ENCODE measurements at places on chromosomes 16 and 17.
A peak's percentile ranks its signal among the peaks of the same experiment; 100 is the strongest.

- DNase-seq: no peak
These were observed 63.3 kb downstream of the NOG start for GRCh38 chr17:56656701-56657327.

DNA sequence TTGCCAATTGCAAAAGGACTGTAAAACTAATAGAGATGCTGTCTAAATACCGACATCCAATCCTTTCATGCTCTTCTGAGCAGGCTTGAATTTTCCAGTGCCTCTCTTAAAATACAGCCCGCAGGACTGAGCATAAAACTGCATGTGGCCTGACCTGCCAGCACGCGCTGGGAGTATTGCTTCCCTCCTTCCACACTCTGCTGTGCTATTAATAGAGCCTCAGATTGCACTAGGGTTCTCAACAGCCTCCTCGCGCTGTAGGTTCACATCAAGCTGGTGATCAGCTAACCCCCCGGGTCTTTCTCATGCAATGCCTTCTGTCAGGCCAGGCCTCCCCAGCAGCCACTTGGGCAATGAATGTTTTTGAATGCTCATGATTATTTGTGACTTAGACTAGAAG is 14.2 kb upstream of the MSI2 start:
- peak; percentile 41 for DNase-seq

GRCh38 chr16:75497558-75497957 is 2.3 kb upstream of the CHST6 start:
- DNase-seq: no peak

- DNase-seq: no peak
These were observed 1483.7 kb upstream of the GOT2 start for GRCh38 chr16:60217787-60218186.

DNA sequence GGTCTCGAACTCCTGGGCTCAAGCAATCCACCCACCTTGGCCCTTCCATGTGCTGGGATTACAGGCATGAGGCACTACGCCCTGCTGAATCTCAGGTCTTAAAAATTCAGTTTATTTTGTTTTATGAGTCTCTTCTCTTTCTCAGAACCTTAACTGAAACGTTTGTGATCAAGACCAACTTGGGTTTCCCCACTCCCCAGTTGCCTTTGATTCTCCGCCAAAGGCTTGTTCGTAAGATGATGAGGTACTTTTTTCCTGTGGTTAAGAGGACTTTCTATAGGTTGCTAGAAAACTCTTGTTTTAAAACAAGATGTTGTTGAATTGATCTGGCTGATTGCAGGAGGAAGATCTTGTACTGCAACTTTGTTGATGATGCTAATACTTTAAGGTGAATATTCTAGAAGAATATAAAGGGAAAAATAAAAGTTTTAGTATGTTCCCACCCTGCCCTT is 11.7 kb downstream of the ABCC1 start:
- no peak for DNase-seq

- no peak for DNase-seq
These were observed 589 bp downstream of the XYLT2 start for GRCh38 chr17:50346313-50347116.

DNA sequence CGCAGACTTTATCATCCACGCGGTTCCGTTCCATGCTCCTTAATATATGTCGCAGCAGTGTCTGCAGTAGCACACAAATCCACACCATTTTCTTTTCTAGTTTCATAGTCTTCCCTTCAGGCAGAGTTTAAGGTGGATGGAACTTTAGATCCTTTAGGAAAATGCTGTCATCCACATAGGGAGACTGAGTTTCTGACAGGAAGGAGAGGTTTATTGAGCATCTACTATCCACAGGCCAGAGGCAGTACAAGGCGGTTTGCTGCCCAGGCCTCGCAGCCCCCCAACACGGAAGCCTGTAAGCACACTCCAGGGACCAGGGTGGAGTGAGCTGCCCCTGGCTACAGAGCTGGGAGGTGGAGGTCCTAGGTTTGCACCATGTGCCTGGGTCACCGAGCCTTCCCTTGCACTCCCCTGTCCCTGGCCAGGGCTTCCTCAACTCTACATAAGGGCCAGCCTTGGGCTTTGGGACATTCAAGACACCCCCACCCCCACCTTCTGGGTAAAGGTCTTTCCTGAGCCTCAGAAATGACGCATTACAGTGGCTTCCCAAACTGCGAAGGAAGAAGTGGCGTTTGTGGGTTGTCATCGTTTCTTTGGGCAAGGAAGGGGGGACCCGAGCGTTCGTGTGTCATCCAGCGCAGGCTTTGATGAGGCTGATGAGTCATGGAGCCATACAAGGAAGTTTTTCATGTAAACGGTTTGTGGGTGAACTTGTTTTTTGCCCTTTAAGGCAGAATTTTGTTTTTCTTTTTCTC is 146.5 kb upstream of the PLCG2 start:
- no peak for DNase-seq

GRCh38 chr17:18999394-18999793 is 5.2 kb downstream of the FAM83G start:
- DNase-seq: no peak

- no peak for DNase-seq
These were observed 9.0 kb downstream of the PITPNA start for GRCh38 chr17:1553354-1554266.
